Glutamatergic neuron (in vitro differentiated cells): ENCODE measurements at places on chromosomes 2 and 18. TPM values are rescaled to one million over a fixed set of nuclear protein-coding genes. Genes with fewer than 3 reads are reported as not detected.

PCARE gene
- 0.66 TPM for total RNA-seq

MERTK gene
- total RNA-seq: 2.3 TPM

ECEL1 gene
- total RNA-seq: 2.3 TPM

DNA sequence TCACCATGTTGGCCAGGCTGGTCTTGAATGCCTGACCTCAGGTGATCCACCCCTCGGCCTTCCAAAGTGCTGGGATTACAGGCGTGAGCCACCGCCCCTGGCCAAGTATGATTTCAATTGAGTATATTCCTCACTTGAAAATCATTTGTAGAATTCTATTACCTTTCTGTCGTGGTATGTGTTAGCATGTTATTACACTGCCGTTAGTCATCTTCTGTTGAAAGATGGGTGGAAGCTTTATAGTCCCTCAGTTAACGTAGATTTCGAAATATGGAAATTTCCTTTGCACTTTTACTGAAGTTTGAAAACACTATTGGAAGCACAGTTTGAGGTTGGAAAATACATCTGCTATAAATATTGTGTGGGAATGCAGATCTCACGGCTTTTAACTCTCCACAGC, 14.7 kb downstream of the NIFK start:
- H3K4me1 ChIP-seq: peaks cover 5% of the 10 kb centered on the region
- H3K36me3 ChIP-seq: no peaks in the 10 kb centered on the region
- no peak overlapping the region for H3K4me3 ChIP-seq
- no peaks in the 10 kb centered on the region for H3K27me3 ChIP-seq

- H3K36me3 ChIP-seq: no peaks in the 10 kb centered on the region
- peaks cover 35% of the 10 kb centered on the region for H3K4me1 ChIP-seq
- no peak overlapping the region for H3K27ac ChIP-seq
- no peak overlapping the region for H3K4me3 ChIP-seq
- peaks cover 2% of the 10 kb centered on the region for H3K27me3 ChIP-seq
Observed at GRCh38 chr2:99706735-99707134, 216.9 kb upstream of the REV1 start.

DNA sequence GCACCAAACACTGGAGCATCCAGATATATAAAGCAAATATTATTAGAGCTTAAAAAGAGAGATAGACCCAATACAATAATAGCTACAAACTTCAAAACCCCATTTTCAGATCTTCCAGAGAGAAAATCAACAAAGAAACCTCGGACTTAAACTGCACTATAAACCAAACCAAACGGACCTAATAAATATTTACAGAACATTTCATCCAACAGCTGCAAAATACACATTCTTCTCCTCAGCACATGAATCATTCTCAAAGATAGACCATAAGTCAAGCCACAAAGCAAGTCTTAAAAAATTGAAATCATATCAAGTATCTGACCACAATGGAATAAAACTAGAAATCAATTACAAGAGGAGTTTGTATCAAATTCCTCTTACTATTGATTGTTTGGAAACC, 140.2 kb upstream of the OTOS start:
- H3K4me1 ChIP-seq: no peaks in the 10 kb centered on the region
- no peak overlapping the region for H3K4me3 ChIP-seq

DNA sequence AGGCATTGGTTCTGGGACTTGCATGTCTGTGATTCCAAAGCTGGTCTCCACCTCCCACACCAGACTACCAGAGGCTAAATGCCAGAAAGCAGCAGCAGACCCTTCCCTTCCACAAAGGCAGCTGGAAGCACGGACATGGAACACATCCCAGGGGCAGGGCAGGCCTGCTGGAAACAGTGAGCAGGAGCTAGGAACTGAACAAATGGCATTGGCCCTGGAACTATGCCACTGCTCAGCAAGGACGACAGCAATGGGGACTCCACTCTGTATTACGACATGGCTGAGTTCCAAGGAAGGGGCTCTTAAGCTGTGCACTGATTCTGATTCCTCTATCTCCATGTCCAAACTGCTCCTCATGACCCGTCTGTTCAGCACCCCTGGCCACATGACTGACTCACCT, 77.8 kb upstream of the TFCP2L1 start:
- H3K4me1 ChIP-seq: no peaks in the 10 kb centered on the region
- no peaks in the 10 kb centered on the region for H3K36me3 ChIP-seq
- H3K27me3 ChIP-seq: no peaks in the 10 kb centered on the region
- no peak overlapping the region for H3K4me3 ChIP-seq
- DNase-seq: no peak

DNA sequence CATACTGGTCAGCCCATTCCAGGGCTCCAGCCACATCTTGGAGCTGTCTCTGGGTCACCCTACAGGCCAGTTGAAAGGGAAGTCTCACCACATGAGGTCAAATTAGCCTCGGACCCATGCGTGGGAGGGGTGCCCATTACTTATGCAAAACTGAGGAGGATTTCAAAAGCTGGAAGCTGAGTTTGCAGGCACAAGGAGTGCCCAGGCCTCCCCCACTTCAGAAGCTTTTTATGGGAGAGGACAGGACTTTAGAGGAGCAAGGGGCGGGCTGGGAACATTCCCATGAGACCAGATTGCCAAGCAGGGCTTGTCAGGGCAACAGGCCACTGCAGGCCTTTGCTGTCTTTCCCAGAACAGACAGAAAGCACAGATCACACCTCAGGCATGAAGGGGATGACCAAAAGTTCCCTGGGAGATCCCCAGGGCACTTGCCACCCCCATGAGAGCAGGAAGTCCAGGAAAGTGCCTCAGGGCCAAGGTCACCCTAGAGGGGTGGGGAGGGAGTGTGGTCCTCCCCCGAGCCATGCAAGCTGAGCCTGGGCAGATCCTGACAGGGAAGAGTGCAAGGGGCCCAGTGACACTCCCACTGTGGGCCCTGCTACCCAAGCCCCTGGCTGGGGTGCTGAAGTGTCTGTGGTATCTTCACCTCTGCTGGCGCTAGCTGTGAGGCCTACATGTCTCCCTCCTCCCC, 267.7 kb downstream of the BCL11A start:
- no peak for DNase-seq
- H3K36me3 ChIP-seq: no peaks in the 10 kb centered on the region
- no peak overlapping the region for H3K27ac ChIP-seq
- no peak overlapping the region for H3K4me3 ChIP-seq
- H3K4me1 ChIP-seq: no peaks in the 10 kb centered on the region

GRCh38 chr2:211976076-211976475, 562.5 kb downstream of the ERBB4 start:
- H3K4me1 ChIP-seq: no peaks in the 10 kb centered on the region
- no peak overlapping the region for H3K27ac ChIP-seq
- no peaks in the 10 kb centered on the region for H3K36me3 ChIP-seq
- no peak overlapping the region for H3K4me3 ChIP-seq
- no peak for DNase-seq
- H3K27me3 ChIP-seq: peaks cover 1% of the 10 kb centered on the region
